Stimulated activated CD8-positive, alpha-beta memory T cell treated with anti-CD3 and anti-CD28 coated beads, Interleukin-4, amount 100 ng/mL, for 4 hours (primary cell): ENCODE measurements at places on chromosomes 11 and 22.
A peak's percentile ranks its signal among the peaks of the same experiment; 100 is the strongest.

- no peak for DNase-seq
These were observed 5.3 kb upstream of the JAML start for GRCh38 chr11:118230088-118230487.

DNA sequence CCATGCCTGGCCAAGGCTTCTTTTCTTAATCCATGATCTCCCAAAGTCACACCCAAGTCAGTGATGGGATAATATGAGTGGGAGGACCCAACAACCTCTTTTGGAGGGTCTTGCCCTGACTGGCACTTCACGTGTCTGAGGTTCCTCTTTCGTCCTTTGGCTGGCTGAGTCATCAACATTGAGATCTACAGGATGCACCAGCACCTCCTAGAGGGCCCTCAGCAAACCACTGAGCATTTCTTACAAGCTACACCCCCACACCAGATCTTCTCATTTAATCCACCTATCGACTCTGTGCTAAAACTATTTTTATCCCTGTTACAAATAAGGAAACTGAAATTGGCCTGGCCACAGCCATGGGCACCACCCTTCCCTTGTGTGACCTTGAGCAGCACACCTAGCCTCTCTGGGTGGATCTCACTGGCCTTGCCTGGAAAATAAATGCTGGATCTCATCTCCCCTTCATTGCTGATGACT is 63.4 kb downstream of the FLI1 start:
- DNase-seq, result peak; percentile 52

DNA sequence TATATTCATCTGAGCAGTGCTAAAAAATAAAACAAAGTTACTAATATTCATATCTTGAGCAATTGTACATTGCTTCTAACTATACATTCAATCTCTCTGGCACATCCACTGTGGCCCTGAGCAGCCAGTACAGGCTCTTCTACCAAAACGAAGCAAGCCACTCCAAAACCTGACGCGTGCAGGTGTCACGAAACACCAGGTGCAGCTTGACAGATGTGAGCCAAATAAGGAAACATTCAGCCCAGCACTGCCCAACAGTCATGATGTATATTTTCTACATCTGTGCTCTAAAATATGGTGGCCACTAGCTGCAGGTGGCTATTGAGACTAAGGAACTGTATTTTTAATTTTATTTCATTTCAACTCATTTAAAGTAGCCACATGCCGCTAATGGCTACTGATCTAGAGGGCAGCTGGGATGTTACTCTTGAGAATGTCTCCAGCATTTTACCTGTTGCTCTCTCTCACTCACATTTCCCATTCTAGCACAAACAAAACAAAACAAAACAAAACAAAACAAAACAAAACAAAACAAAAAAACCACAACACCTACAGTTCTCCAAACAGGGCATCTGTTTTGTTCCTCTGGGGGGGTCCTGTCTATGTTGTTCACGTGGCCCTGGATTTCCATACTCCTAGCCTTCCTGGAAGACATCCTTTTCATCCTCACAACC is 77.7 kb downstream of the LARGE1 start:
- no peak for DNase-seq

DNA sequence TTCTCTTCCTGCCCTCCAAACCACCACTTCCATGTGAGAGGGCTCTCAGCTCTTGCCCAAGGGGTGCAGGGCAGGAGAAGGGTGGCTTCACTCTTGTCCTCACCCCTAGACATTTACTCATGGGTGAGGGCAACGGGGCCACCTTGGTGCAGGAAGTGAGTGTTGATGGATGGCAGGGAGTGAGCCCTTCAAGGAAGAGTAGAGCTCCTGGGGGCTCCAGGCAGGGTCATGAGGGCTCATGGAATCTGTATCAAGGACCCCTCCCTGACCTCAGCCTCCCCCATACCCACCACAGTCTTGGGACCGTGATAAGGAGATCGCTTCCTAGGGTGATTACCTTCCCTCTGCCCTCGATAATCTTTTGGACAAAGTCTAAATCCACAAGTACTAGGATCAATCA is 37.8 kb downstream of the TSPAN18 start:
- no peak for DNase-seq

GRCh38 chr11:2577031-2577990 is 122.5 kb downstream of the KCNQ1OT1 start:
- DNase-seq, result no peak

DNA sequence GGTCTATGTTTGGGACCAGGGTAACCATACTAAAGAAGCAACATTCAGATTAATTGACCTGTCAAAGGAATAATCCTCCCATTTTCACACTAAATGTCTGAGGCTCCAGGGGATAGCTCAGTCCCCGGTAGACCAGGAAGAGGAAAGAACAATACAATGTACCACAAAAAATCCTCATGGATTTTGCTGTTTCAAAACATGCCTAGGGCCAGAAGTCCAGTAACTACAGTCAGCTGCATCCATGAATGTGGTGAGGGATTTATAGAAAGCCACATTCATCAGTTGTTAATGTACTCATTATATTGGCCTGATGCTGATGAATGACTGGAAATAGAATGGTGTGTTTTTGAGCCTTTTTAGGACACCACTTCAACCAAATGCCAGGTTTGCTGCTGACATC is 6.9 kb upstream of the ETS1 start:
- no peak for DNase-seq
